ENCODE measurements at places on chromosomes 5 and 9.

GRCh38 chr5:178279723-178280438 lies 47.3 kb upstream of the PHYKPL start:
- peak; percentile 49 for DNase-seq

- no peak for DNase-seq
Observed at GRCh38 chr5:95927927-95928723, 33.5 kb downstream of the ELL2 start.

- no peak for DNase-seq
Observed at GRCh38 chr9:93304574-93305496, 120.9 kb downstream of the WNK2 start.

- no peak for DNase-seq
Observed at GRCh38 chr5:179263391-179264052, 81.7 kb downstream of the ADAMTS2 start.

DNA sequence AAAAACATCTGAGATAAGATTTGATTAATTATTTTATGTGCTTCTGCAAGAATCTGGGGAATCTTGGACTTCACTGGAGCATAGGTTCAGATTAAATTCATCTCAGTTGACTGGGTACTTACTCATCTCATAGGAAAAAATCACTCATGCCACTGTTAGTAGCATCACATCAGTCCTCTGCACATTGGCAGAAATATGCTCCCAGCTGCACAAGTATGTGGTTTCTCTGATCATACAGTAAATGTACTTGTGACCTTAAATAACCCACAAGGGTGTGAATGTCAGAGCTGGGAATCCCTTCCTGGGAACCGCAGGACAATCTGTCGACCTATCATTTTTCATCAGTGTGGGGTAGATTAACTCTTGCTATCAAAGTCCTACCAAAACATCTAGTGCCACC lies 203.7 kb upstream of the SLC24A2 start:
- no peak for DNase-seq

DNA sequence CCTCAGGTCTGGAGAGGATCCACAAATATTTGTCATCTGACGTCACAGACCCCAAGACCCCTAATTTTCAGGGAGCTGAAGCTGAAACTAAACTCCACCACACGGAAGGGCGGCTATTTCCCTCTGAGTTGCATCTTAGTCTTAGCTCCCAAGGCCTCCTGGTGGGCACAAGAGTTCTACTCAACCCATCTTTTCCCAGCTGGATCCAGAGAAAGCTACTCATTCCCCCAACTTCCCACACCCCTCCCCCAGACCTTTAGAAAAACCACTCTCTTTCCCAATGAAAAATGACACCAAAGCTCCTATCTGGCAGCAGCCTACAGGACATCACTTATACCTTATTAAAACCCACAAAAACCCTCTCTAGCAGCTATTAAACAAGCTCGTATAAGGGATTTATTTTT lies 67.1 kb upstream of the SLC1A1 start:
- no peak for DNase-seq

DNA sequence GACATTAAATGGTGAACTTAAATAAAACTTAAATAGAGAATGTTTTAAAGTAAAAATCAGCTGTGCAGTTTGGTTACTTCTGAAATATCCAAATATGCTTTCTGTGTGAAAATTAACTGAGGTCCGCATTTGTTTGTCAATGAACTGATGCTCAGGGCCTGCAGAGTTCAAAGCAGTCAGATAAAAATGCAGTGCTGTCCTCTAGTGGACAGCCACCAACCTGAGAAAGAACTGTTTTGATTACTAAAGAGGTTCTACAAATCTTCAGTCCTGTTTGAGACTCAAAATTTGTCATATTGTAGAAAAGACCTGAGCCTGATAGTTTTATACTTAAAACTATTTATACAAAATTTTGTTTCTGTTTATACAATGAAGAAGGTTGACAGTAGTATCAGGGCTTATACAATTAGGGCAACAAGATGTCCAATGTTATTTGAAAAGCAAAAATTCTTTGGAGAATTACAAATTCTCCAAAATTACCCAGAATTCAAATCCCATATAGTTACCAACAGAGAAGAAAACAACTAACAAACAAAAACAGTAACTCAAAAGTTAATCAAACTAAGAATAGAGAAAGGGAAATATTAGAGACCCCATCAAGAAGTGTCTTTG lies 232.3 kb upstream of the TBCA start:
- no peak for DNase-seq

Measured in stimulated activated CD4-positive, alpha-beta T cell treated with anti-CD3 and anti-CD28 coated beads, TNF-alpha, amount 100 ng/mL, for 1 hour (primary cell).